ENCODE measurements at places on chromosomes 6 and 20.

DNA sequence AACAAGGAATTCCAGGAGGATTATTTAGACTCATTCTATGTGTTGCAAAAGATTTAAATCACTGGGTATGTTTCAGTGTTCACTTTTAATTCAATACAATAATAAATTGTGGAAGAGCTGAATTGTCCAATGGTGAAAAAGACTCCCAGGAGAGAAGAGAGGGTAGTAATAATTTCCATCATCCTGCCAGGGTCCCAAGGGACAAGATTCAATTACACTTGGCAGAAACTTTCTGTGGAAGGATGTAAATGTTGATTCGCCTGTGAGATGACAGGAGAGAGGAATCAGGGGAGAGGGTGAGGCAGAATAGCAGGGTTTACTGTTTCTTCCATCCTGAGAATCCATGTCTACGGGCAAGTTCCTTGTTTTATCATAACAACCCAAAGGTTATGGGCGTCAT lies 342.7 kb downstream of the ESR1 start:
- DNase-seq = no peak

DNA sequence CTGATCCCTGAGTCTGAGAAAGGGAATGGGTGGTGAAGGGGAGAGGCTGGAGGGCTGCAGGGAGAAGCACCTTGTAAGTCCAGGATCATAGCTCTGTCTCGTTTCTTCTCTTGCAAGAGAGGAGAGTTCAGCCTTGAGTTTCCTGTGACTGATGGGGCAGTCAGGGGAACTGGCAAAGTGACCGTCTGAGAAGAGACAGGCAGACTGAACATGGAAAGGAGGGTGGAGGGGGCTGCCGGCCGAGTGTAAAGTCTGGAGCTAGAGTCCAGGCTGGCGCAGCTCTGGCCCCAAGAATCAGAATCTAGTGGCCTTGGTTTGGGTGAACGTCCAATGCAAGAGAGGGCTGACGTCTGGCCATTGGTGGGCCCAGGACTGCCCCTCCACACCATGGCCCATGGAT lies 72.5 kb downstream of the TCP11 start:
- no peak for DNase-seq

- no peak for DNase-seq
Observed at GRCh38 chr20:63782521-63782971, 43.0 kb downstream of the SLC2A4RG start.

DNA sequence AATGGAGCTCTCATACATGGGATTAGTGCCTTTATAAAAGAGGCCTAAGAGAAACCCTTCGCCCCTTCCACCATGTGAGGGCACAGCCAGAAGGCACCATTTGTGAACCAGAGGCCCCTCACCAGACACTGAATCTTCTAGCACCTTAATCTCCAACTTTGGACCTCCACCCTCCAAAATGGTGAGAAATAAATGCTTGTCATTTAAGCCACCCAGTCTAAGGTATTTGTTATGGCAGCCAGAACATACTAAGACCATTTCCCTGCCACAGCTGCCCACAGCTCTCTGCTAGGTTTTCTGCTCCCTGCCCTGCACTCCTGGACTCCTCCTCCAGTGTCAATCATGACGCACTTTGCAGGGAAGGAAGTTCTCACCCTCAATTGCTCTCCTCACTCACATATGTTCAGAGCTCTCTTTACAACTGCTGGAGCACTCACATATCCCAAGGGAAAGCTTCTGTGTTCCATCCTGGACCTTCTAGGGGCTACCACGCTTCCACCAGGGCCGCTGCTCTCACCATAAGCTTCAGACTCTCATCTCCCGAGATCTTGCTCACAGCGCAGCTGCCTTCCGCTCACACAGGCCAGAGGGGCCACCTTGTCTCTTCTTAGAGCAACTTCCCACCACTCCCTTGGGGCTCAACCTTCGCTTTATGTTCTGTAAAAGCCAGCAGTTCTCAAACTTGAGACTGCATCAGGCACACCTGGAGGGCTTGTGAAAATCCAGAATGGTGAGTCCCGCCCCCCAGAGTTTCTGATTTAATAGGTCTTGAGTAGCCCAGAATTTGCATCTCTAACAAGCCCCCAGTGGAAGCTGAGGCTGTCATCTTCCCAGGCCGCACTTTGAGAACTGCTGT lies 1.6 kb upstream of the LY86 start:
- DNase-seq = no peak

- DNase-seq = no peak
Observed at GRCh38 chr20:62792940-62793756, 3.1 kb upstream of the MRGBP start.

GRCh38 chr20:4848041-4848440 lies 126.3 kb downstream of the PRND start:
- DNase-seq = no peak

- no peak for DNase-seq
Observed at GRCh38 chr20:41165001-41165882, 27.9 kb downstream of the PLCG1 start.

GRCh38 chr6:106184629-106185028 lies 98.5 kb downstream of the PRDM1 start:
- no peak for DNase-seq

GRCh38 chr6:95574811-95575210 lies 2.5 kb upstream of the MANEA start:
- no peak for DNase-seq

- DNase-seq = no peak
Observed at GRCh38 chr6:122422614-122423267, 23.3 kb downstream of the HSF2 start.

DNA sequence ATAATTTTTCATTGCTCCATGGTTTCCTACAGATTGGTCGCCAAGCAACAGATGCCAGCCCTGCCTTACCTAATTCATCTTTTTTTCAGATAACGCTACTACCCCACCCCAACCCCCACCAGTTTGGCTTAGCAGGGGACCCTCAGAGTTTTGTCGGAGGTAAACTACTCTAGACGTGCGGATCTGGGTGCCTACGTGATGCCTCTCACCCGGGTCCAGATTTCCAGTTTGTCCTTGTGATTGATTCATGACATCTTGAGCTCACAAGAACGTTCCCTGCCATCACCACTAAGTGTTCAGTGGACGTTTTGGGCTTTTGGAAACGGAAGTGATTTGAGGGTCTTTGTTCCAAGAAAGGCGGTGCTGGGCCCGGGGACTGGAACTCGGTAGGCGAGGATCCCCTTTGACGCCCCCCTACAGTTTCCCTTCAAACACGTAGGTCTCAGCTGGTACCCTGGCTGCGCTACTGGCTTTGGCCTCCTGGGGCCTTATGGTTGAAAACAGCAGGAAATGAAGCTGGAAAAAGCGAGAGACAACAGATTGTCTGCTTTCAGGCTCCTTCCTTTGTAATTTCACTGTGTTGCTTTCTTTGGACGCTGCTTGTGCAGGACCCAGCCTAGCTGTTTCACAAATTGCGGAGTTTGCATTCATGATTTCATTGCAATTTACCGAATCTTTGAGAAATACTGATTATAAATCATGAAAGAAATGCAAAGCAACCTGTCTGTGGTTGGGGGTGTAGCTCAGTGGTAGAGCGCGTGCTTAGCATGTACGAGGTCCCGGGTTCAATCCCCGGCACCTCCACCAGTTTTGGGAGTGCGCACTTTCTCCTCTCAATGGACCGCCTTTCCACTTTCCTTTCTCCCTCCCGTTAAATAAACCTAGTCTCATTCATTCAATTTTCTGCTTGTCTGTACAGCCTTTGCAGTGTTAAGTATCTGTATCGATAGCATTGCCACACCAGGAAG lies 81.0 kb downstream of the GPX5 start:
- no peak for DNase-seq

DNA sequence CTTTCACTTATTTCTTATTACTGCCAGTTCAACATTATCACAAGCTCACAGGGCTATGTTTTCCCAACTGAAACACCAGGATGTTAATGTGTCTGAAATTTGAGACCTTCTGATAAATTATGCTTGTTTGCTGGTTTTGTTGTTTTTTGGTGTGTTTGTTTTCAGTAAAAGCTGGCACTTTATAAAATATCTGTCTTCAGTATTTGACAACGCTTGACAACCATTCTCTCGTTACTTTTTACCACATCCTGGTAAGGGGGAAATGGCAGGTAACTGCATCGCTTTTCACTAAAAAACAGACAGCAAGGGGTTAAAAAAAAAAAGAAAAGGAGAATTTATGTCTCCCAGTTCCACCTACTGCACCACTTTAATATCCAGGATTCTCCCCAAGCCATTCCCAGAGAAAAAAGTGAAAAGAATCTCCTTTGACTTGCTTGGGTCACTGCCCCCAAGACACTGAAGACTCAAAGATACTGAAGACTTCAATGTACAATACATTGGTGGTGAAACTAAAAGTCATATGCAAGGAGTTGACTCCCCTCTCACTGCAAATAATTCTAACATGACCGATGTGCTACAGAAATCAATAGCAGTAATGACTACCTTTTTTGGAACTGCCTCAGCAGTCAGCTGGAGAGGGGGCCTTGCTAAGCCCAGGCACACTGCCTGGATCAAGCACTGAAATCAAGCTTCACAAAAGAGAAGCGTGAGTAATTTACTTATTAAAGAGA lies 88.9 kb downstream of the HIVEP2 start:
- no peak for DNase-seq

DNA sequence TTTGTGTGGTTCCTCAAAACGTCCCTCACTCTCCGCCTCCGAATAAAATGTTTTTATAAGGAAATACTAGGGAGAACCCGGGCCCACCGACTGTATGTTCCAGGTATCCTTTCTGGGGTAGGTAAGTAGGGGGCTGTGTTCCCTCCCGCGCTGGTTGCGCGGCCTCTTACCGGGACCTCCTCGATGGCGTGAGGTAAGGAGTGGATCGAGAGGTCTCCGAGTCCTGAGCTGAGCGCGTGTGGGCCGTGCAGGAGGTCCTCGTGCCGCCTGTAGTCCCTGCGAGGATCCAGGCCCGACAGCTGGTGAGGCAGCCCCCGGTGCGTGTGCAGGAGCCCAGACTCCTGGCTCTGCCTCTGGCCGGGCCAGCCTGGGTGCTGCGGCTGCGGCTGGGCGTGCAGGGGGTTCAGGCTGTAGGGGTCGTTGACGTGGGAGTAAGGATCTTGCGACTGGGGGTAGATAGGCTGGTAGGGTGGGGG lies 5.1 kb downstream of the TFAP2A start:
- no peak for DNase-seq

- DNase-seq = no peak
Observed at GRCh38 chr6:2659381-2659780, 91.3 kb downstream of the MYLK4 start.

DNA sequence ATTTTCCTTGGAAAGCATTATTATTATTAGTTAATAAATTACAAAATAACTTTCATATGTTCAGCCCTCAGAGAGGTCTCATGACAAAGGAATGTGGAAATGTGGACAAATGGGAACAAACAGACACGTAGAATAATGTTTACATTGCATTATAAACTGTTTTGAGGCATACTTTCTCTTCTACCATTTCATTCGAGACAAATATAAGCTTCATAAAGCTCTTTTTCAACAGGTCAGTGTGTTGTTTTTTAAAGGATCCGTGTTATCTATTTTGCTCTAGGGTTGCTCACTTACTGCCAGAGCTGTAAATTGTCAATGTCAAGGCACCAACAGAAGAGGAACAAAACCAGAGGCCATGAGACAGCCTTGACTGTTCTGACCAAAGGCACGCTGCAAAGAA lies 256.8 kb downstream of the PHACTR1 start:
- no peak for DNase-seq

- DNase-seq = no peak
Observed at GRCh38 chr6:33452496-33452895, 1.9 kb upstream of the ZBTB9 start.

DNA sequence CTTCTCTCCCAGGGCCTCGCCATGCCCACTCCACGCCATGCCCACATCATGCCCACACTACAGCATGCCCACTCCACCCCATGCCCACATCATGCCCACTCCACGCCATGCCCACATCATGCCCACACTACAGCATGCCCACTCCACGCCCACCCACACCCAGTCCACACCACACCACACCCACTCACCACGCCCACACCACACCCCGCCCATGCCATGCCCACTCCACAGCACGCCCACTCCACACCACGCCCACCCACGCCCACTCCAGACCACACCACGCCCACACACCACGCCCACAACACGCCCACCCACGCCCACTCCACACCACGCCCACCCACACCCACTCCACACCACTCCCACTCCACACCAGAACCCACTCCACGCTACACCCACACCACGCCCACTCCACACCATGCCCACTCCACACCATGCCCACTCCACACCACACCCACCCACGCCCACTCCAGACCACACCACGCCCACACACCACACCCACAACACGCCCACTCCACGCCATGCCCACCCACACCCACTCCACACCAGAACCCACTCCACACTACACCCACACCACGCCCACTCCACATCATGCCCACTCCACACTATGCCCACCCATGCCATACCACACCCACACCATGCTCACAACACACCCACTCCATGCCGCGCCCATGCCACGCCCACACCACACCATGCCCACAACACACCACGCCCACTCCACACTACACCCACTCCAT lies 88.6 kb downstream of the ERMARD start:
- no peak for DNase-seq

DNA sequence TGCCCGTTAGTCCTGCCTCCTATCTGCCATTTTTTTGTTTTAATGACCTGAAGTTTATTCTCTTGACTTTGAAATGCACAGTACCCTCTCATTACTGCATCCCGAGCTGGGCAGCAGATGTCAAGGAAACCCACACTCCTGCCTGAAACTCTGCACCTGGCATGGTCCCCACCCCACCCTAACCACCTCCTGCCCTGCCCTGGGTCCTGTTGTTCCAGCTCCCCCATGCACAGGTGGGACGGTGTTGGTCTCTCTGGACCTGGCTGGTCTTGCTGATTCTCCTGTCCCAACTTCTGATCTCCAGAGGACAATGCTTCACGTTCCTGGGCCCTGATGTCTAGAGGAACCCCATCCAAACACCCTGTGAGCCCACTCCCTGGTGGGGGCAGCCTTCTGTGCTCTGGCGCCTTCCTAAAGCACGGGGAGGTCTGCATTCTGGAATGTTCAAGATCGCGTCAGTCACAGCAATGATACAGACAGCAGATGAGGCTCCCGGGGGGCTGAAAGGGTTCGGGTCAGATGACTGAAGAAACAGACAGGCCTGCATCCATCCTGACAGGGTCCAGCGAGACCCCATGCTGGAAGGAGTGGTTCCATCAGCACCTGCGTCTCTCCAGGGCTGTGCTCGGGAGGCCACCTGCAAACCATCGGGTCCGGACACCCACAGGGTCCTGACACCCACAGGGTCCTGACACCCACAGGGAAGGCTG lies 73.6 kb downstream of the ERMARD start:
- DNase-seq = no peak

DNA sequence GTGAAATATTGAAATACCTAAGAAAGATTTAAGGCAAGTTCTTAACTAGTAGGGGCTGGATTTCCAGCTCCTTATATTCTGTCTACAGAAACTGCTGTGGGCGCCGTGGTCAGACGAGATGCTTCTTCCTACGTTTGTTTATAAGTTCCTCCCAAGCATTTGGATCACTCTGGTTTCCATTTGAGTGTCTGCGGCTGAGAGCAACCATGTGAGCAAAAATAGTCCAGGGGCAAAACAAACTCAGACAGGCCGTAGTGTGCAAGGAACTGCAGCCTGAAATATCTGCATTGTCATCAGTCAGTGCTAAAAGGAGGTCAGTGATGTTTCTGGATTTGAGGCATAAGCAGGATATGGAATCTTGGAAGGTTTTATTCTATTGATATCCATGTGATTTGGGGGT lies 485.9 kb upstream of the JAG1 start:
- no peak for DNase-seq

Data from stimulated activated CD4-positive, alpha-beta T cell treated with anti-CD3 and anti-CD28 coated beads, Interleukin-1b, Interleukin-23, amount 100 ng/mL, for 1 hour (primary cell).